Peyer's patch (tissue), 4 donors: ENCODE measurements at places on chromosomes 5 and 9. TPM values are rescaled to one million over a fixed set of nuclear protein-coding genes. Genes with fewer than 3 reads are reported as not detected.

CCDC183 gene
- total RNA-seq = 69.9 TPM

- no peak overlapping the region for H3K4me3 ChIP-seq
- H3K27ac ChIP-seq = no peak overlapping the region
- H3K4me1 ChIP-seq = no peaks in the 10 kb centered on the region
- no peaks in the 10 kb centered on the region for H3K27me3 ChIP-seq
- H3K36me3 ChIP-seq = no peaks in the 10 kb centered on the region
Observed at GRCh38 chr5:81019748-81020147, 59.6 kb downstream of the RASGRF2 start.

BARX1 gene
- total RNA-seq = not detected

- no peaks in the 10 kb centered on the region for H3K27me3 ChIP-seq
- H3K36me3 ChIP-seq = no peaks in the 10 kb centered on the region
- no peaks in the 10 kb centered on the region for H3K4me1 ChIP-seq
- no peak for DNase-seq
- H3K4me3 ChIP-seq = no peak overlapping the region
Observed at GRCh38 chr5:36691226-36691625, 84.8 kb downstream of the SLC1A3 start.

- H3K4me3 ChIP-seq = no peak overlapping the region
- H3K27me3 ChIP-seq = no peaks in the 10 kb centered on the region
- no peaks in the 10 kb centered on the region for H3K4me1 ChIP-seq
- no peak for DNase-seq
- H3K36me3 ChIP-seq = no peaks in the 10 kb centered on the region
- H3K27ac ChIP-seq = no peak overlapping the region
Observed at GRCh38 chr9:136316271-136316751, 11.0 kb upstream of the GPSM1 start.

PNPLA7 gene
- 48.6 TPM for total RNA-seq

- H3K27ac ChIP-seq = peak overlapping the region; percentile 47
- no peaks in the 10 kb centered on the region for H3K27me3 ChIP-seq
- no peaks in the 10 kb centered on the region for H3K36me3 ChIP-seq
- no peak for DNase-seq
- H3K4me1 ChIP-seq = peaks cover 5% of the 10 kb centered on the region
Observed at GRCh38 chr5:53479590-53480415, 626 bp upstream of the FST start.
